Kasumi-1 (cell line): ENCODE measurements at places on chromosomes 7 and 10.
A peak's percentile ranks its signal among the peaks of the same experiment; 100 is the strongest.

DNA sequence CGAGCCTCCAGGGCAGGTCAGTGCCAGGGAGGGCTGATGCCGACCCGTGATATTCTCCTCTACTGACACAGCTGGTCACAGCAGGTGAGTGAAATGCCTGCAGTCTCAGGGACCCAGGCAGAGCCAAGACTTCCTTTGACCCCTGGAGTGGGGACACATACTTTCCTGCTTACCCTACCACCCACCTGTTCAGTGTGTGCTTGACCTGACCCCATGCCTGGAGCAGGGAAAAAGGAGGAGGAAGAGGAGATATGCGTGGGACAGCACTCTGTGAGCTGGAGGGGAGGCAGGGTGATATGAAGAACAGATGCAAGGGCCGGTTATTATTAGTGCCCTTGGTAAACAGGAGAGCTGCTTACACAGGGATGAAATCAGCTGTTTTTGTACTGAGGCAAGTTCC lies 40.8 kb upstream of the WIPF3 start:
- no peak for DNase-seq

- DNase-seq: no peak
These were observed 28.3 kb upstream of the CLDN4 start for GRCh38 chr7:73802459-73802858.

GRCh38 chr10:71569775-71570588 lies 149.6 kb downstream of the C10orf105 start:
- DNase-seq: peak; percentile 79

GRCh38 chr10:93440591-93441091 lies 41.5 kb downstream of the MYOF start:
- no peak for DNase-seq

DNA sequence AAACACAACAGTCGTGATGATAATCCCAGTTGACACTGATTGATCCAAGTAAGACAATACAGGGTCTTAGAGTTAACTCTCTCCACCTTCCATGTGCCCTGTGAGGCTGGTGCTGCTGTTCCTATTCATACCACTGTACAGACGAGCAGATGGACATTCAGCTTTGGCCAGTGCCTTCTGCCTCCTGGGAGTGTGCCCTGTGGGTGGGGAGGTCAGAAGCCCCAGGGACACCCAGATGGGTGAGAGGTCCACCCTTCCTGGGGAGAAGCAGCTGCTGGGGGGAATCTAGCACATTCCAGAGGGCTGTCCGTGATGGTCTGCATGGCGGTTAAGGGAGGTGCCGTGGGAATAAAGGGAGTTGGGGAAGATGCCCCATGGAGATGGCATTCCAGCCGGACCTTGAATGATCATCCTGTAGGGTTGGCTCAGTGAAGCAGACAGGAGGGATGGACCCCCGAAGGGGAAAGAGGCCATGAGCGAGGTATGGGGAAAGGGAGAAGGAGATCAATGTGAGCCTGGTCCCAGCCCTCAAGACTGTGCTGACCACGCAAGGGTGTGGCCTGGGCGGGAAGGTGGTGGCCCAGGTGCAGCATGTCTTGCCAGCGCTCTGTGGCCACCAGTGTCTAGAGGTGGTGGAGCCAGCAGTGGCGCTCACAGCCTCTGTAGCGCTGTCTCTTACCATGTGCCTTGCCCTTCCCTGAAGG lies 74.0 kb downstream of the ADCY1 start:
- DNase-seq: no peak
